Kasumi-1 (cell line): ENCODE measurements at places on chromosomes 3 and 15.

DNA sequence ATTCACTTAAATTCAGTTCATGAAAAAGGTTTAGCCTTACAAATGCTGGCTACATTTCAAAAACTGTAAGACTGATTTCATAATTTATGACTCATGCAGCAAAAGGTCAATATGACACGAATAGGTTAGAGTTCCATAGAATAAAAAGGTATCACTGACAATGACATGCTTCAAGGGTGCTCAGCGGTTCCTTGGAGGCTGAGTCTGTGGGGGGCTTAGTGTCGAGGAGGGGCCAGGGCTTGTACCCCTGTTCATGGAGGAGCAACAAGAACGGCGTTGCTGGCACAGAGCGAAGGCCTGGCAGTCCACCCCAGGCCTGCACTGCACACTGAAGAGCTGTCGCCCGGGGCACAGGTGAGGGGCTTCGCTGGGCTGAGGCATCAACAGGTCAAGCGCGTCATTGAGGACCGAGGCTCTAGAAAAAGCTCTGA is 174.2 kb downstream of the NR1D2 start:
- no peak for DNase-seq

GRCh38 chr15:70584838-70585706 is 178.3 kb downstream of the UACA start:
- DNase-seq = no peak

GRCh38 chr3:29972320-29972993 is 633.9 kb upstream of the TGFBR2 start:
- no peak for DNase-seq

GRCh38 chr3:114569186-114569585 is 275.4 kb downstream of the TIGIT start:
- no peak for DNase-seq

GRCh38 chr3:66302288-66302687 is 81.5 kb downstream of the SLC25A26 start:
- no peak for DNase-seq

DNA sequence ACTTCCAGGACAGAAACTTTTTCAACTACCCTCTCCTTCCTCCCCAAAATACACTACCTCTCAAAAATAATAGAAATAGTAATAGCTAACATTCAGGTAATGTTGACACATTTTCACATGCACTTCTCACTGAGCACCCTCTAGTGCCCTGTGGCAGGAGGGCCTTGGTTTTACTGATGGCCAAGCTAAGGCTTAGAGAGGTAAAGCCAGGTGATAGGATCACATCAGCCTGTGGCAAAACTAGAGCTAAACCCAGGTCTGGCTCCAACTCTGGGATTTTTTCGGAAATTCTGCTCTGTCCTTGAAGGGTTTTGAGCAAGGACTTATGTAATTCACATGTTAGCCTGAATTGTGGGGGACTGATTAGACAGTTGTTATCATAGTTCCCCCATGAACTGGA is 922 bp upstream of the TAMM41 start:
- DNase-seq = no peak

GRCh38 chr3:178966299-178967176 is 105.1 kb downstream of the ZMAT3 start:
- peak; percentile 60 for DNase-seq

- peak; percentile 4 for DNase-seq
These were observed 24.5 kb upstream of the PLA2G4D start for GRCh38 chr15:42118650-42119445.

- DNase-seq = no peak
These were observed 300.5 kb downstream of the RAP2B start for GRCh38 chr3:153462545-153462944.

- DNase-seq = no peak
These were observed 130.9 kb downstream of the CMSS1 start for GRCh38 chr3:99948467-99949089.

GRCh38 chr3:100297784-100298183 is 36.8 kb upstream of the NIT2 start:
- DNase-seq = no peak

DNA sequence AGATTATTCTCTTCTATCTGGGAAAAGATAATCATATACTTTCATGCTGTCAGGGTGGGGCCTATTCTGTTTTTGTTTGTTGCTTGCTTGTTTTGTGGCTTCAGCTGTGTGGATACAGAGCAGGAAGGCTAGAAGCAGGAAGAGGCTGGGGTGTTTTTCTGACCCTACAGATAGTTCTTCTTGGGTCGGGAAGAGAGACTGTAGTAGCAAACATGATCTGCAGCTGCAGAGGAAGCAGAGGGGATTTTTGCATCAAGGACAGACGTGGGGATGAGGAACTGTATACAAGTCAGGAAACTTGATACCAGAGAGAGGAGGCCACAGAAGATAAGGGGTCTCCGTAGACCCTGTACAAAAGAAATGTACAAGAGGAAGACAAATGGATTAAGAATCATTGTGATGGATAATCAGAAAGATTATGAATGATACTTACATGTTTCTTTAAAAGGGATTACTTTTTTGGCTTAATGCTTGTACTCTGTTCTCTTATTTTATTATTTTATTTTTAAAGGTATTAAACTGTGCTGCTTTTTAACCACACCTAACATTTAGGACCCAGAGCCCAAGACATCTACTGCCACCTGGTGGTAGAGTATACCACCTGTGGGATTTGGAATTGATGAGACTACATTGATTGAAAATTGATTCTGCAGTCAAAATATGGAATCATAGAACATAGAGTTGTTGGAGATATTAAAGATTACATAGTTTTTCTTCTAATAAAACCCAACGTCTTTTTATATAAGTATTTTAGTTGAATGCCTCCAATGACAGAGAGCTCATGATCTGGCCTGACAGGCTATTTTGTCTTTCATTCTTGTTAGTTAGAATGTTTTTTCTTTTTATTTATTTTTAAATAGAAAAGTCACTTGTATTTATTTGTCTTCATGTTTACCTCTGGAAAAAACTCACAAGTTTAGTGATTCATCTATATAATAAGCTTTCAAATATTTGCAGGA is 87.3 kb upstream of the ROPN1 start:
- DNase-seq = peak; percentile 11

DNA sequence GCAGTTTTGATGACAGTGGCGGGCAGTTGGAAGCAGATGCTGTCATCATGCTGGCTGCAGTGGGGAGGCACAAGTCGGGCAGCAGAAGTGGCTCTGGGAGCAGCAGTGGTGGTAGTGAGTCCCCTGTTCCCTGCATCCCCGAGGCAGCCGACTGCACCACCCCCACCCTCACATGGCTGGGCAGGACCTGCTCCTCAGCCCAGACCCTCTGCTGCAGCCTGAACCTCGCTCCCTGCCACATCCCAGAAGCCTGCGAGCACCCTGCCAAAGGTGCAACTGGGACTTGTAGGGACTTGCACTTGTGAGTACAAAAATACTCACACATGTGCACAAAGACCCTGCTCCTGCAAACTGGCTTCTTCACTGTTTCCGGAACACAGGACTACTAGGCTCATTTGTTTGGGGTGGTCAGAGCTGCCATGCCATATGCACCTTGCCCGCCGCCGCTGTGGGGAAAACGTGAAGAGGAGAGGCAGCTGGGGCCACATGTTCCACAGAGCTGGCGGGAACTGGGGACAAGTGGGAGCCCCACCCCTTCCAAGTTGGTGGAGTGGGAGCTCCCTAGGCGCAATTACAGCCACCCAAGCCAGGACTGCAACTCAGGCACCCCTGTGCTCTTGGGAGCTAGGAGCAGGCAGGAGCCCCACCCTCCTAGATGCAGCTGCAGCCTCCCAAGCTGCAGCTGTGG is 2.2 kb downstream of the JMJD7 start:
- DNase-seq = no peak

- no peak for DNase-seq
These were observed 130.9 kb upstream of the RGMA start for GRCh38 chr15:93219859-93220420.

DNA sequence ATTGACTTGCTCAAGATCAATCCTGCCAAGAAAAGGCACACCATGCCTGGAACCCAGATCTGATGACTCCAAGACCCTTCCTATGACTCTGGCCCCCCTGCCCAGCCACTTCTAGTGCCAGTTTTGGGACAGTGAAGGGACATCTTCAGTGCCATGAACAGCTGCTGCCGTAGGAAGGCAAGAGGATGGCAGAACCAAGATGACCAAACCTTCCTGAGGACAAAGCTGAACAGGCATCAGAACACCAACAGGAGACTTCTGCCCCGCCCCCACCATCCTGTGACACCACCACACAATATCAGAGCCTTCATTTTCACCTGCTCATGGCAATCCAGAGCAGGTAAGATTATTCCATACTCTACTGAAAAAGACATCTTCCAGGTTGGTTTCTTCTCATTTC is 33.0 kb downstream of the ZNF445 start:
- no peak for DNase-seq

GRCh38 chr3:76943058-76943457 is 96.8 kb upstream of the ROBO2 start:
- no peak for DNase-seq

DNA sequence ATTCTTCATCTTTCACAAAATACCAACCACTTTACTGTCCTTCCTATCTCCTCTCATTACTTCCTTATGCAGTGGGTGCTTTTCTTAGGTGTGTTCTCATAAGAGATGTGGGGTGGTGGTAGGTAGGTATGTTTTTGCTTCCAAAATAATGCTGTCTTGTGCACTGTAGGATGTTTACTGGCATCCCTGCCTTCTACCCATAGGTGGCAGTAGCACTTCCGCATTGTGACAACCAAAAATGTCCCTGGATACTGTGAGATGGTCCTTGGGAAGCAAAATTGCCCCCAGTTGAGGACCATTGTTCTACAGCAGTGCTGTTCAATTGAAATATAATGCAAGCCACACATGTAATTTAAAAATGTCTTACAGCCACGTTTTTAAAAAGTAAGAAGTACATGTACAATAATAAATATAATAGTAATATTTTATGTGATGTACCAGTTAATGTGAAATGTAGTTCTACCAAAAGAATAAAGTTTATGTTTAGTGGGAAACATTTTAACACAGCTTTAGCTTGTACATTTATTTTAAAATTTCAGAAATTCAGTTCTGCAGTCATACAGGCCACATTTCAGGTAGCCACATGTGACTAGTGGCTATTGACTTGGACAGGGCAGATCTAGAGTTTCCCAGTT is 75.2 kb downstream of the NEO1 start:
- DNase-seq = peak; percentile 46

DNA sequence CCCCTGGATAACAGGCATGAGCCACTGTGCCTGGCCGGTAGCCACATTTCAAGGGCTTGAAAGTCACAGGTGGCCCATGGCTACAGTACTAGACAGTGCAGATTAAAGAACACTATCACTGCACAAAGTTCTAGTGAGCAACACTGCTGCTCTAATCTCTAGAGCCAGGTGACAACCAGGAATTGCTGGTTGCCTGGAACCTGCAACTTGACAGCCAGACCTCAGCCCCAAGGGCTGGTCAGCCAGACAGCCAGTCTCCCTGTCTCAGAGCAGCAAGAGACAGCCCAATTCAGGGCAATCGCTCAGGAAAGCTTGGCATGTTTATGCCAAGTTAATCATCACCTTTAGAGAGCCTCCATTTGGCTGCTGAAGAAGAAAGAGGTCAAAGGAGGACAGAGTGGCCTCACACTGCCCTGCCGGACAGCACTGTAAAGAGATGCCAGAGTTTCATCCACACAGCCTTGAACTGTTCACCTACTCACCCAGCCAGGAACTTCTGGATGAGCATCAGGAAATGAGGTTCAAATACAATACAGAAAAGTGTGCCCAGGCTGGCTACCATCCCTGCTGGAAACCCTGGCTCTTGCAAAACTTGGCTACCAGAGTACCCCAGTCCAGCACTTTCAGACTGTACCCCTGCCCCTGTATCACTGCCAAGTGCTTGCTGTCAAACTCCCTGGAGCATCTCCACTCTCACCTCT is 6.0 kb downstream of the CCDC12 start:
- no peak for DNase-seq

- DNase-seq = no peak
These were observed 300.1 kb upstream of the LYSMD4 start for GRCh38 chr15:100033140-100033857.

- peak; percentile 62 for DNase-seq
These were observed 928 bp downstream of the CEP97 start for GRCh38 chr3:101725194-101725889.

DNA sequence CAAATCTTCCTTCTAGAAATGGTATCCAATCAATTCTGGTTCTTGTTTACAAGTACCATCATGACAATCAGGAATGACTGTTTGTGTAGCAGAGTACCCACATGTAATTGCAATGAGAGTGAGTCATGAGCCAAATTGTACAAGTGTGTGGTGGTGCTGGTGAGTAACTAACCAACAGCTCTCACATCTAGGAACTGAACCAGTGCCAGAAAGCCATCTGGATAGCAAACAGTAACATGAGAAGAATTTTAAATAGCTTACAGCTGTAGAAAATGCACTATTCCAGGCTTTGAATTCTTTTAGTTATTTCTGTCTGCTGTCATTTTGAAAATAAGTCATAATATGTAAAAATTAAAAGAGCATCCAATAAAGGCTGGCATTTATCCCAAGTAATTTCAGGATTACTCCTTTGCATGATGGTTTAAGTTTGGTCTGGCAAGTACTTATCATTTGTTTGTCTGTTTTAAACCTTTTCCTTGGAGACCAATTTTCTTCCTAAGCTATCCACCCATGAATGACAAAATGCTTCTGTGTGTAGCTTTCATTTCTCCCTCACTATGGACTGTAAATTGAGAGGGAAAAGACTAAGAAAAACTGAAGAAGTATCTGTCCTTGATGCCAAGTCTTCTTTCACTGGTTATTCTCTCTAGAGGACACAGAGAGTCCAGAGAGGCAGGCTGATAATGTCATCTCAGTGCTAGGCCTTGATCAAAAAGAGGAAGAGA is 60.0 kb downstream of the PIK3CB start:
- peak; percentile 81 for DNase-seq

GRCh38 chr3:150887031-150887430 is 18.2 kb downstream of the MINDY4B start:
- DNase-seq = no peak

DNA sequence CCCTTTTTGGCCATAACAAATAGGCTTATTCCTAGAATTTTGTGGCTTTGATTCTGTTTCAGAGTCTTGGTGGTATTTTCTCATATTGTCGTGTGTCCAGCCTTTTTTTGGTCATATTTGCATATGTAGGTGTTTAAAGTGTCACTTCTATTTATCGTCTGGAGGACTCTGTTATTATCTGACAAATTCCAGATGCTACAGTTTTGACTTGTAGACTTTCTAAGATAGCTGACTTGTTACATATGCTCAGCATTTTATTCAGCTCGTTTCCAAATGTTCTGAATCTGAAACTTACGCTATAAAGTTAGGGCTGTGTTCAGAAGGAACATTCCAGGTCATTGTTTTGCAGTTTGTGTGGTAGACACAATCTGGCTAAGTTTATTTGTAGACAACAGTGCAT is 1.9 kb downstream of the PPP4R2 start:
- no peak for DNase-seq

GRCh38 chr3:169811631-169812331 is 889 bp upstream of the LRRIQ4 start:
- peak; percentile 68 for DNase-seq

GRCh38 chr15:99712415-99712814 is 20.8 kb downstream of the LYSMD4 start:
- DNase-seq = no peak

DNA sequence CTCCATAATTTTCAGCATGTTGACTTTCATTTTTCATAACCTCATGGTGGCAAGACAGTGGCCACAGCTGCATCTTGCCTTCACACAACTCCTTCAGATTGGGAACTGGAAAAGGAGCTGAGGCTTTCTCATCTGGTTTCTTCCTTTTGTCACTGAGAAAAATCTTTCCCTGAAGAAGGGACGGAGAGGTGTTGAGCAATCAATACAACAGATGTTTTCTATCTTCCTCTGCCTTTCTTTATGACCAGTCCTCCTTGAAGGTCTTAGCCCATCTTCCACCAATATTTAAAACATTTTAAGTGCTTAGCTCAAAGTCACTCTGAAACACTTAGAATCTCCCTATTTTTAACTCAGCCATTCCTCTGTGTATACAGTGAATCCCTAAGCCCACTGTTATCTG is 11.9 kb downstream of the ZNF660 start:
- no peak for DNase-seq
